ENCODE measurements at places on chromosomes 4 and X. TPM values are rescaled to one million over a fixed set of nuclear protein-coding genes. Genes with fewer than 3 reads are reported as not detected.

Gene WWC2
- total RNA-seq, result 0.21 TPM

DNA sequence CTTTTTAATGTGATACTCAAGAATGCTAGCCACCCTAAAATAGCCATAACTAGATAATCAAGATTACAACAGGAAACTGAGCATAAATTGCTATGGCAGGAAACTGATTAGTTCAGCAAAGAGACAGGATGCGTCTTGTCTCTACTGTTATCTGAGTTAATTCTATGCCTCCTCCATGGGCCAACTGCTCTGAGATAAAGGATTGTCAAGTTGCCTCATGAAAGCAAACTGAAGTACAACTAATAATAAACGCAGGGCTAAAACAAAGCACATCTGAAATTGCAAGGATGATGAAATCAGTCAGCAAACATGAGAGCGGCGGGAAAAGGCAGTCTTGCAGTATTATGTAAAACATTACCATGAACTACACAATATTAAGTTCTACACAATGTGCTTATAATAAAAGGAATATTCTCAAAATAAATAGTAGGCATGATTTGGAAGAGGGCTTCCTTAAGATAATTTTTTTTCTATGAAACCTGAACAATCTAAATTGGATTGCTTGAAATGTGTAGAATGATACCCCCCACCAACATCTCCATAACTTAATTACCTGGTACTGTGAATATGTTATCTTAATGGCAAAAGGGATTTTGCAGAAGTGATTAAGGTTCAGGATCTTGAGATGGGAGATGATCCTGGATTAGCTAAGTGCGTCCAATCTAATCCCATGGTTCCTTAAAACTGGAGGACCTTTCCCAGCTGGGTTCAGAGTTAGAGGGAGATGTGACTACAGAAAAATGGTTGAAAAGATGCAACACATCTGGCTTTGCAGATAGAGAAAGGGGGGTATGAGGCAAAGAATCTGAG is 65.9 kb downstream of the ANTXR2 start:
- peak; percentile 31 for DNase-seq

DNA sequence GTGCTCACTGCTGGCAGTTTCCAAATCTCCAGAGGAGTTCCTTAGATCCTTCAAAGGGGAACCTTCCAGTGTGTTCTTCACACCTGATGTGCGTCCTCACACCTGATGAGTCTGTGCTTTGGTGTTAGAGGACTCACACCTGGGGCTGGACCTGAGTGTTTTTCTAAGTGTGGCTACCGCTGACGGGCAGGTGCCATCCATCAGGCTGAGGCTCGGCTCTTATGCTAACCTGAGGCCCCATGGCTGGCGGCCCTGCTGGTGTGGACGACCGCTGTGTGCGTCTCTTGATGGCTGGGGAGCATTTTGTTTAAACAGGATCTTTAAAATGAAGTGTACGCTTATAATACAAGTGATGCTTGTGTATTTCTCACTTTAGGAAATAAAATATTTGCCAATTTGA is 28.4 kb downstream of the PCGF3 start:
- DNase-seq, result no peak

Gene DDIT4L
- not detected for total RNA-seq

Gene CLNK
- not detected for total RNA-seq

DNA sequence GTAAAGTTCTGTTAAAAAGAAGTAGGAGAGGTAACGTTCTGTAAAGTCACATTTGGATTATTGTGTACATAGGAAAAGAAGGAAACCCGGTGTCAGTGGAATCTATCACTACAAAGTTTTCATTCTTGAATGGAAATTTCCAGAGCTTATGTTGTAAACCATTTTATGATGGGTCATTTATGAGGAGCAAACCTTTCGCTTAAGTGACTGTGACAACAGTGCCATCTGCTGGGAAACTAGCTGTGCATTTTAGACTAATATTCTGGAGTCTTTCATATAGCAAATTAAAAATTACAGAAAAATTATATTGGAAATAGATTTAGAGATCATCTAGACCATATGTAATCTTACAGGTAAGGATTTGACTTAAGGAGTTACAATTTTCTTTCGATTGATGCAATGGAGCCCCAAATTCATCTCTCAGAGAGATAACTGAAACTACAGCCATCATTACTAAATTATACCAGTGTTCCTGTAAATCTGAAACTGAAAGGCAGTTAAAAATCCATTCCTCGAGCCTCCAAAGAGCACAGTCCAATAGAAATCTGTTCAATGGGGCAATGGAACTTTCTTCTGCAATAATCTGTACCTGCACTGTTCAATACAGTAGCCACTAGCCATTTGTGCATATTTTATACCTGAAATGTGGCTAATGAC is 26.9 kb downstream of the ASB9 start:
- DNase-seq, result peak; percentile 57

Gene TFE3
- 18.2 TPM for total RNA-seq

GRCh38 chr4:6352031-6352692 is 82.5 kb downstream of the WFS1 start:
- no peak for DNase-seq

DNA sequence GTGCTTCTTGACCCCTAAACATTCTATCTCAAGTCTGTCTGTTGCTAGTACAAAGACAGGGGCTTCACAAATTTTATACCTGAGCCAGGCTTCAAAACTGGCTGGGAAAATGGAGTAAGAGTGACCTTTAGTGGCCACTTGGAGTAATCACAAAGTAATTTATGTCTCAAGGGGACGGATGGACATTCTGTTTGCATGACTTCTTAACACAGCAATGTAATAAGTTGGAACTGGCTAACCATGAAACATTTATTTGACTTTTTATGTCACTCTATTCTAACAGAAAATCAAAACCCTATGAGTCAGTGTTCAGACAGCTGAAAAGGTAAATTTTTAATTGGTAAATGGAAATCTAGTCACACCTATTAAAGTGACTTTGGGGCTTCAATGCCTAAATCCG is 600.6 kb downstream of the ANKRD50 start:
- no peak for DNase-seq

DNA sequence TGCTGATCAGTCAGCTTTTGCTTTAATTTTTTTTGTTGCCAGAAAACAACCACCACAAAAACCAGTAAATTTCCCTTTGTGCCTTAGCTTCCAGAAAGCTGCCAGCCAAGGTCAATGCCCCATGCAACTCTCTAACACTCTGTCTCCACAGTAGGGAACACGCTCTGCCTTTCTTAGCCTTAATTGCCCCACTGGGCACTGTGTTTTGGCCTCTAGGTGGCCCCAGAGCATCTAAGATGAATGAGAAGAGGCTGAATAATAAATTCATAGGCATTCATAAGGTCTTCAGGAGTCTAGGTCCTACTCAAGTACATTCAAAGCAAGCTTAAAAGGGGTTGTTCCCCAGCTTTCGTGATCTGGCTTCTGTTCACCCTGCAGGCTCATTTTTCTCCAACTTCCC is 57.7 kb upstream of the PASD1 start:
- DNase-seq, result peak; percentile 21

DNA sequence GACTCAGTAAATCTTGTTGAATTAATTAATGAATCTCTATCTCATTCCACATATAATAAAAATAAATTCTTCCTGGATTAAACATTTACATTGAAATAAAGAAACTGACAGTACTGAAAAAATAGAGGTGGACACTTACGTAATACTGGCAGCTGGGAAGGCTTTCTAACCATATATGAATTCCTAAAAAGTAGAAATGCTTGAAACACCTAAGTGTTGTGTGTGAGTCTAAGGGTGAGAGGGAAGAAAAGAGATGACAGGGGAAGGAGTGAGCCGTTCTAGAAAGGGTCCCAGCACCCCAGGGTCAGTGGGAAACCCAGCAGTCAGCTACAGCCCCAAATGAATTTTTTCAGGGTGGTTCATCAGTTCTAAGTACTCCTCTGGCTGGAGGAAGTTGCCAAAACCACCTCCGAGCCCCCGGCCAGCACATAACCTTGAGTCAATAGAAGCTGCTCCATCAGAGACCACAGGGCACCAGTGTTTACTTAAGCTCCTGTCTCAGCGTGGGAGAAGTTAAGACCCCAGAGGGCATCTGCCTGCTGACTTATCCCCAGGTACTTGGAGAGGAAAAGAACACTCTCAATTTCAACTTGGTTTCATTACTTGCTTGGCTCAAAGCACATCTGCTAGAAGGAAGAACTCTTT is 18.3 kb downstream of the GAB3 start:
- DNase-seq, result peak; percentile 36

Gene UGT2A1
- total RNA-seq, result not detected

GRCh38 chr4:7512428-7512827 is 77.7 kb upstream of the PSAPL1 start:
- DNase-seq, result no peak

Gene CXCR3
- 145 TPM for total RNA-seq

GRCh38 chr4:26120098-26120825 is 200.6 kb upstream of the RBPJ start:
- DNase-seq, result no peak

Gene IL3RA
- total RNA-seq, result 0.60 TPM

DNA sequence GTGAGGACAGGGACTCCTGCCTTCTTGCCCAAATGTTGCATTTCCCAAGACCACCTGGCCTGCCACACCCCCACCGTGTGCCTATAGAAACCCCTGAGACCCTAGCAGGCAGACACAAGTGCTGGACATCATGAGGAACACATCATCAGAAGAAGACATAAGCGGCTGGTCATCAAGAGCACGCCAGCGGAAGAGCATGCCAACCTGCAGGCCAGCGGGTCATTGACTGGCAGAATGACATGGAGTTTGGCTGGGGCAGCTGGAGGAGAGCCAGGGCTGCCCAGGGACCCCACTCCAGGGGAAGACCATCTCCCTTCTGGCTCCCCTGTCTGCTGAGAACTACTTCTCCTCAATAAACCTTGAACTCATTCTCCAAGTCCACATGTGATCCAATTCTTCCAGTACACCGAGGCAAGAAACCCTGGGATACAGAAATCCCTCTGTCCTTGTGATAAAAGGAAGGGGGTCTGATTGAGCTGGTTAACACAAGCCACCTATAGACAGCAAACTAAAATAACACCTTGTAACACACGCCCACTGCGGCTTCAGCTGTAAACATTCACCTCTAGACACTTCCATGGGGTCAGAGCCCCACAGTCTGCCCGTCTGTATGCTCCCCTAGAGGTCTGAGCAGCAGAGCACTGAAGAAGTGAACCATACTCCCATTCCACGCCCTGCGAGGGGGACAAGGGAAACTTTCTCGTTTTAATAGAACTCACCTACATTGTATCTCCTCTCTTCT is 164.8 kb upstream of the EMCN start:
- DNase-seq, result no peak

DNA sequence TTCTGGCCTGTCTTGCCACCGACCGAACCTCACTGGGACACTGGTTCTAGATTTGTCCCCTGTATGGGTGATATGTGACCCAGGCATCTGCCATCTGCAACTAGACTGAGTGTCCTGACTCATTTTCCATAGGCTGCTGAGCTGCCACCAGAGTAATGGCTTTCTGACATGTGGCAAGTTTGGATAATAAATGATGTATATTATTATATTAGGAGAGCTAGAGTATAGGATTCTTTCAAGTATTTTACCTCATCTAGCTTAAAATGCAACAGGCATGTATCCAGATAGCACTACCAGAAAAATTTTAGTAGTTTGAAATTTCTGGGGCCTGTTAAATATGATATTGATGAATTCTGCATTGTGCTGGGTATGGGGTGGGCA is 15.8 kb upstream of the PGRMC2 start:
- DNase-seq, result no peak

GRCh38 chr4:15868111-15868510 is 70.4 kb downstream of the FGFBP1 start:
- no peak for DNase-seq

Gene CMC4
- total RNA-seq, result 5.6 TPM

Gene NLGN3
- total RNA-seq, result 0.74 TPM

Gene RNF128
- total RNA-seq, result not detected

- no peak for DNase-seq
Measured at GRCh38 chrX:20967725-20968124, 406.5 kb upstream of the CNKSR2 start.

Gene CCKAR
- total RNA-seq, result not detected

Gene STOX2
- not detected for total RNA-seq

DNA sequence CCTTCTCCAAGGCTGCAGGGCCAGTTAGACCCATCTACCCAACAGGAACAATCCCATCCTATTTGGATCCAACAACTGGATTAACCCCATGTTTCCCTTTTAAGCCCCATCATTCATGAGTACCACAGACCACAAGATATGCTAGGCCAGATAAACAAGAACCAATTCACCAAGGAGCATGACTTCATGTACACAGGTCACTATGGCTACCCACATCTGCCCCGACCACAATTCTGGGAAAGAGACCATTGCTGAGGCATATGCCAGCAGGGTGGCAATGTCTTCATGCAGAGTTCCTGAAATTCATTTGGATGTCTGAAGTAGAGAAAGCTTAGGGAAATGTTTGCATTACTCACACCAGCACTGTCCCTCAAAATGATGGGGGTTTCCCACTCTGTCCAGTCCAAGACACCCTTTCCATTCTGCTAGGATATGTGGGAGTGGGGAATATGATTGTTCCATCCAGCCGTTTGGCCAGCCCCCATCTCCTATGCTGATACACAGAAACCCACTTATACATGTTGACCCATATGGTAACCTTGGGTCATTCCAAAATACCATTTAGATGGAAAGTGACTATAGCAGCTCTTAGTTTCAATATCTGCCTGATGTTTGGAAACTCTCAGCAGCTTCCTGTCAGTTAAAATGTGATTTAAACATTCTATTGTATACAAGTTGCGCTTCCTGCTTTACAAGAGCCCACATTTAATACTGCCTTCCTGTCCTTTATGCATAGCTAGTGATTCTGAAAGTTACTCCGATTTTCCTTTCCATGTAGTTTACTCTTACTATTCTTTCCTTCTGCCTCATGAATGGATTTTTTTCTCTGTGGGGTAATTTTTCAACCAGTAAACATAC is 129.0 kb downstream of the AMMECR1 start:
- DNase-seq, result no peak

- no peak for DNase-seq
Measured at GRCh38 chr4:52704661-52705060, 45.6 kb upstream of the USP46 start.

DNA sequence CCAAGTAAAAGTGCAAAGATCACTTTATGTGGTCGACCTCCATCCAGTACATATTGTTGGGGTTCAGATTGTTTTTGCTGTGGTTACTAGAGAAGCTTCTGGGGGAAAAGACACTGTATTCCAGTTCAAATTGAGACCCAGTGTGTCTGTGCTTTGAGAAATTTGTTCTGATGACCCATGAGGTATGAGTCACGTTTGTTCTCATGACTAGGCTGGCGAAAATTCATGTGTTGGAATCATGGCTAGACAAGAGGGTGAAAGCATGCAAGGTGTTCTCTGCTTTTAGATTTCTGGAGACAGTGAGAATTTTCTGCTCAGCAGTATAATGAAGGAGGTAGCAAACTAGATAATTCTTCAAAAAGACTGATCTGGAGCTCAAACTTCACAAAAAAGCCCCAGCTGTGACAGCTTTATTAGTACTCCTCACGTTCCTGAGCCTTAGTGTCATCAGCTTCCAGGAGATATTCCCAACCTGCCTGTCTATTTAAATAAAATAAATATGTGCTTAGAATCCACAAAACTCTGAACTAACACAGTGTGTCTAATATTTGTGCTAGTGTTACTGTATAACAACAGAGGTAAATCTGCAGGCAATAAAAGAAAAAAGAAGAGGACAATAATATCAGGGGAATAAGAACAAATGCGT is 24.4 kb upstream of the FAM47B start:
- DNase-seq, result no peak

Gene CHIC1
- total RNA-seq, result 3.6 TPM

Measured in activated CD8-positive, alpha-beta T cell treated with anti-CD3 and anti-CD28 coated beads, Interleukin-2, amount 10 ng/mL, durations not matched to agents 7 days and 5 days (primary cell).